ENCODE measurements at places on chromosomes 6 and 20. TPM values are rescaled to one million over a fixed set of nuclear protein-coding genes. Genes with fewer than 3 reads are reported as not detected.

DNA sequence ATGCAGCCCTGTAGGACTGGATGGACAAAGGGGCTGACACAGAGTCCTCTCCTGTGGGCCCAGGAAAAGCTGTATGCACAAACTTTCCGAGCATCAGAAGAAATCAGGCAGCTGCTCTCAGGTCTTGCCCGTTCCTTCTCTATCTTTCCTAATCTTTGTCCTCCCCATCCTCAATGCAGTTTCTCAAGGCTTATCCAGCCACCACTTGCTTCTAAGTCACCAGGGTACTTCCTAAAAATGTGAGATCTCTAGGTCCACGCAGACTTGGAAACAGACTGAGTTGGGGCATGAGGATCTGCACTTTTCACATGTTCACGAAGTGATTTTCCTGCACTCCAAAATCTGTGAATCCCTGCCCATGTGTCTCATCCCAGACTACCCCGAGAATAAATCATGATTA is 394.5 kb upstream of the SLC35B3 start:
- DNase-seq = no peak

GRCh38 chr20:49593466-49594142 is 25.7 kb upstream of the PTGIS start:
- peak; percentile 61 for DNase-seq

DNA sequence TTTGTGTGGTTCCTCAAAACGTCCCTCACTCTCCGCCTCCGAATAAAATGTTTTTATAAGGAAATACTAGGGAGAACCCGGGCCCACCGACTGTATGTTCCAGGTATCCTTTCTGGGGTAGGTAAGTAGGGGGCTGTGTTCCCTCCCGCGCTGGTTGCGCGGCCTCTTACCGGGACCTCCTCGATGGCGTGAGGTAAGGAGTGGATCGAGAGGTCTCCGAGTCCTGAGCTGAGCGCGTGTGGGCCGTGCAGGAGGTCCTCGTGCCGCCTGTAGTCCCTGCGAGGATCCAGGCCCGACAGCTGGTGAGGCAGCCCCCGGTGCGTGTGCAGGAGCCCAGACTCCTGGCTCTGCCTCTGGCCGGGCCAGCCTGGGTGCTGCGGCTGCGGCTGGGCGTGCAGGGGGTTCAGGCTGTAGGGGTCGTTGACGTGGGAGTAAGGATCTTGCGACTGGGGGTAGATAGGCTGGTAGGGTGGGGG is 5.1 kb downstream of the TFAP2A start:
- DNase-seq = no peak

FBXO9 gene
- total RNA-seq = 72.2 TPM

DNA sequence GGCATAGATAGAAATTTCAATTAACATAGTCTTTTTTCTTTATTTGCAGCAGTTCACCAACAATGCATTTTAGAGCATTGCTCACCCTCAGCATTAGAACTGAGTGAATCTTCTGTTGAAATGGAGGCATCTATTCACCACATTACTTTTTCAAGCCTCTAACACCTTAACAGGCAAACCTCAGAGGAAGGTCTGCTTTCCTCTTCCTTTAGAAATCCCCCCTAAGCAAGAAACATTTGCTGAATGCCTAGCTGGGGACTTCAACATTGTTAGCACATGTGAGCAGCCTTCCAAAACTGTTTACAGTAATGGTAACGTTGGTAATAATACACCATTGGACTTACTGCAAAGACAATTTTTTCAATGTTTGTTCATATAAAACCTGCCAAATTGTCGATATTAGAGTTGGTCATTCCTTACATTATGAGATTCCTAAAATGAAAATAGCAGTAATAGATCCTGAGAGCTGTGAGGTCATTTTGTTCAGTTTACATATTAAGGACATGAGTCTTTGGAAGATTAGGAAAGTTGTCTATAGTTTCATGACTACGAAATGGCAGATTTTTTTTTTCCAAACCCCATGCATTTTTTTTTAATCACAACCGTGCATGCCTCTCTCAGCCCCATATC is 20.6 kb upstream of the AKIRIN2 start:
- no peak for DNase-seq

DNA sequence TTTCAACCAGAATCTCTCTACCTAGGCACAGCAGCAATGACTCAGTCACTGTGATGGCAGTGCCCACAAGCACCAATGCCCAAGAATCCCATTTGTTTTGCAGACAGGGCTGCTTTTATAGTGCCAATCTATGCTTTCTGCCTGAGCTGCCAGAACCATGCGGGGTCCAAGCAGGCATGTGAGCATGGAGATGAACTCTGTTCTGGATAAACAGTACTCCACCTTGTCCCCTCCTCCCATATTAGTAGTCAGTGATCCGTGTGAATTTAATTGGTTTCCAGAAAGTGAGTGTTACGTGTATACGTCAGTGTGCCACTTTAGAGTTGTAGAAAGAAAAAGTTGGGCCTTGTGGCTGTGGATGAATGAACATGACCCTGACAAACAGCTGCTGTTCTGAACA is 79.4 kb downstream of the SASH1 start:
- no peak for DNase-seq

CDKAL1 gene
- total RNA-seq = 21.2 TPM

- no peak for DNase-seq
Measured at GRCh38 chr20:11924923-11925322, 7.2 kb downstream of the BTBD3 start.

GPX5 gene
- not detected for total RNA-seq

DNA sequence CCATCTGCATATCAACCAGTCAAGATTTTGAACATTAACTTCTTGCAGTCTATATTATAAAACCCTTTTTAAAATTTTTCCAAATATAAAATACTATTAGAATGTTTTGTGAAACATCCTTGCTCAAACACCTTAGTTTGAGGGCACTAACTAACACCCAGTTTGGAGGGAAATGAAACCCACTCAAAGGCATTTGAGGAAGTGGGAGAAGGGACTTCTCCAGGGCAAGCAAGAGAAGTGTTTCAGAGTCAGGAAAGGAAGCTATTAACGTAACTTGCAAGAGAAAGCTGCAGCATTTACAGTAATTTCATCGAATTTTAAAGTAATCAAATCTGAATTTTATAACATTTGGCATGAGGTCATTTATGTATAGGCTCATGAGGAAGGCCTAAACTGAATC is 21.3 kb downstream of the MTFR2 start:
- no peak for DNase-seq

DNA sequence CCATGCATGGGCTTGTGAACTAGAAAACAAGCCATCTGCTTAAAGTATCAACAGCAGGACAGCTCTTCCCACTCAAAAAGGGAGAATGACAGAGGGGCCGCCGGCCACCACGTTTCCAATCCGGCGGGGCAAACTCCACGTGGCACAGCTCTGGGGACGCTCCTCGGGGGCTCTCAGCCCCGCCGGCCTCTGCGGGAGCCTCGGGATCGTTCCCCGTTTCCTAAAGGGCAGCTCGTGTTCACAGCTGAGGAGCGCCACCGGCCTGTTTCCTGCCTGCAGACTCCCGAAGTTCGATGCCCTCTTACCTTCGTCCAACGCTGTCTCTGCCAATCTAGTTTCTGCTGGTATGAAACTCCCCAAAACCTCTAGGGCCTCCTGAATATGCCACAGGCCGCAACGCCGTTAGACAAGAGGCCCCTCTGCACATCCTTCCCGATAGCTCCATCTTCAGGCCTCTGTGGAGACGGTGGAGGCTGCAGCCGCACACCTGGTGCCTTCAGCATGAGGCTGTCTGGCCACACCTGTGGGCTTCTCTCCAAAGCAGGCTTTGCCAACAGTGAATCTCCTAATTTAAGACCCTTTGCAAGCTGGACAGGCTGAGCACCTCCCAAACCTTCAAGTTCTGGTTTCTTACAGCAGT is 46.5 kb downstream of the KCNQ2 start:
- DNase-seq = no peak

- DNase-seq = no peak
Measured at GRCh38 chr20:373171-373890, 7.2 kb upstream of the TRIB3 start.
